ENCODE measurements at places on chromosomes 11 and 22.

- no peak for DNase-seq
These were observed 23.5 kb downstream of the CHST1 start for GRCh38 chr11:45641961-45642360.

GRCh38 chr11:66289548-66290329 is 796 bp upstream of the YIF1A start:
- peak; percentile 74 for DNase-seq

- no peak for DNase-seq
These were observed at the start of gene APOL1 for GRCh38 chr22:36252754-36253522. Gene APOL1 (plus strand): TSS chr22:36253133. CDS start chr22:36254956, 1,823 bp downstream.

GRCh38 chr11:27718346-27718862 is 18.1 kb upstream of the BDNF start:
- no peak for DNase-seq

DNA sequence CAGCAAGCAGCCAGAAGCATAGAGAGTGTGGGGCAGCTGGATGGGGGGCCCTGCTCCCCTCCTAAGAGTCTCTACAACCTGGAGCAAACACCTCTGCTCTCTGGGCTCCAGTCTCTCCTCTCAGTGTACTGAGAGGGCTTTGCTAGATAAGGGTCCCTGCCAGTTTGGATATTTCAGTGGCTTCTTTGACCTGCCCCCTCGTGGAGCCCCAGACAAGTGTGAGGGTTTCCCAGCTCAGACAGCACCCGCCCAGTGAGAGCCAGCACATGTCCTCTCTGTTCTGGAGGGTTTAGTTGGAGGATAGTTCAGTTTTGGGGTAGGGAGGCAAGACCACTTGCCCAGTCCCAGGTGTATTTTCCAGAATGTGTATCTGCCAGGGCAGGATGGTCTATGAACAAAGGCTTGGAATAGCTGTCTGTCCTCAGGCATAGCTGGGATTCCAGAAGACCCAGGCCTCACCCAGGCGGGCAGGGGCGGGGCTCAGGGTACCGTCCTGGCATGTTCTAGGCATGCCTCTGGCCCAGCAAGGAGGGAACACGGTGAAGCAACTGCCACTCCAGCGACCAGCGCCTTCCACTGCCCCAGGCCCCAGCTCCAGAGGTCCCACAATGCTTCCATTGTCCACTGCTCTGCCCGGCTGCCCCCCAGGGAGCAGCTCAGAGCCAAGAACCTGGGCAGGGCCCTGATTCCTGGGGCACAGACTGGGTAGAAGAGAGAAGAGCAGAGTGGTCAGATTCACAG is 7.5 kb upstream of the MICALL1 start:
- DNase-seq, result peak; percentile 61

DNA sequence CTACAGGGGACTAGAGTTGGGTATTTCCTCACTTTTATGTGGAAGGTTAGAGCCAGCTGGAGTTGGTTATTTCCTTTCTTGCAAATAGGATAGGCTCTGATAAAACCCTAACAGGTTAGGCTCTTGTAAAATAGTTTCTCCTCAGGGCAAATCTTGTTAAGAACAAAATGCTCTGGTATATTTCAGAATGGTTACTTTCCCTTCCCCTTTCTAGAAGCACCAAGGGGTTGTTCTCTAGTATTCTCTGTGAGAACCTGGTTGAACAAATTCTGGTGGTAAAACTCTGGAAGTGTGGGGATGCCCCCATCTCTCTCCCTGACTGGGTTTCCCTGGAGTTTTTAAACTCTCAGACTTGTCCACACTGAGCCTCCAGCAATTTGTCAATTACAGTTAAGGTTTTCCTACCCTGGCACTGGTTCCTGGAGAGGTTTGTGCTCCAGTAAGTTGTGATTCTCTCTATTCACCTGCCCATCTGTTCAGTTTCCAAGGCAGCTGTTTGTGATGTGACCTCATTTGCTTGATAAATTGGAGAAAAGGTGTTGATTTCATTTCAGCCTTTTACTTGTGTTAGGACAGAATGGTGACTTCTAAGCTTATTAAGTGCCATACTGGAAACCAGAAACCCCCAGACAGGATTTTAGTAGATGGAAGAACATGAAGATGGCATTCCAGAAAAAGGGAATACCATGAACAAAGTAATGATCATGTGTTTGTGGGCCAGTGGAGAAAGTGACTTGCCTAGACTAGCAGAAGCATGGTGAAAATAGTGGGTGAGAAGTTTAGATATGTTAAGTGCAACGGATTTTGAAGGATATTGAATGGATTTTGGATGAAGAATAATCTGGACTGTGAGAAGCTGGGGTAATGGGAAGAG is 64.6 kb downstream of the EXT2 start:
- no peak for DNase-seq

All from substantia nigra (tissue), 51 donors.